ENCODE measurements at places on chromosomes 3 and 15. TPM values are rescaled to one million over a fixed set of nuclear protein-coding genes. Genes with fewer than 3 reads are reported as not detected.
A peak's percentile ranks its signal among the peaks of the same experiment; 100 is the strongest.

Gene RCCD1
- 8.8 TPM for total RNA-seq

Gene RLBP1
- 1.3 TPM for total RNA-seq

Gene MASP1
- not detected for total RNA-seq

Gene GOLGA8H
- not detected for total RNA-seq

Gene CCDC191
- total RNA-seq = 21.0 TPM

Gene POC1A
- total RNA-seq = 1.8 TPM

Gene LRTM1
- total RNA-seq = not detected

Gene GUCA1C
- total RNA-seq = not detected

Gene KIF15
- 9.3 TPM for total RNA-seq

Gene RPSA
- total RNA-seq = 626 TPM

Gene TCTA
- total RNA-seq = 39.8 TPM

DNA sequence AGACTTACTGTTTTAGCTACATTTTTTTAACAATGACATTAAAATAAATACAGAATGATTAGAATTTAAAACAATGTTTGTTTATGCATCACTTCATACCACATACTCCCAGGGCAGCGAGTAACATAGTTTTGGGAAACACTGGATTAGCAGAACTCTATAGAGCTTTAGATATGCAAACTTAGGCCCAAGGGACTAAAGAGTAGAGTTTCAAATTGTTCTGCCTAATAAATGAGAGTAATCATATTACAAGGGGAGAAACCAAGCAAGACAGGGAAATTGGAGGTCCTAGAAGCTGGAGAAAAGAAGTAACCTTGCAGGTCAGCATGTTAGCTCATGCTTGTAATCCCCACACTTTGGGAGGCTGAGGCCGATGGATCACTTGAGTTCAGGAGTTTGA, 3.6 kb upstream of the DAZL start:
- no peak for DNase-seq

GRCh38 chr3:33401781-33402180, 38.4 kb downstream of the UBP1 start:
- no peak for DNase-seq

GRCh38 chr3:172596394-172596706, 73.1 kb upstream of the TNFSF10 start:
- DNase-seq = no peak

GRCh38 chr15:78392430-78392829, 45.6 kb upstream of the IREB2 start:
- DNase-seq = peak; percentile 58

- DNase-seq = no peak
These were observed 107.2 kb downstream of the ARPP21 start for GRCh38 chr3:35746492-35746891.

DNA sequence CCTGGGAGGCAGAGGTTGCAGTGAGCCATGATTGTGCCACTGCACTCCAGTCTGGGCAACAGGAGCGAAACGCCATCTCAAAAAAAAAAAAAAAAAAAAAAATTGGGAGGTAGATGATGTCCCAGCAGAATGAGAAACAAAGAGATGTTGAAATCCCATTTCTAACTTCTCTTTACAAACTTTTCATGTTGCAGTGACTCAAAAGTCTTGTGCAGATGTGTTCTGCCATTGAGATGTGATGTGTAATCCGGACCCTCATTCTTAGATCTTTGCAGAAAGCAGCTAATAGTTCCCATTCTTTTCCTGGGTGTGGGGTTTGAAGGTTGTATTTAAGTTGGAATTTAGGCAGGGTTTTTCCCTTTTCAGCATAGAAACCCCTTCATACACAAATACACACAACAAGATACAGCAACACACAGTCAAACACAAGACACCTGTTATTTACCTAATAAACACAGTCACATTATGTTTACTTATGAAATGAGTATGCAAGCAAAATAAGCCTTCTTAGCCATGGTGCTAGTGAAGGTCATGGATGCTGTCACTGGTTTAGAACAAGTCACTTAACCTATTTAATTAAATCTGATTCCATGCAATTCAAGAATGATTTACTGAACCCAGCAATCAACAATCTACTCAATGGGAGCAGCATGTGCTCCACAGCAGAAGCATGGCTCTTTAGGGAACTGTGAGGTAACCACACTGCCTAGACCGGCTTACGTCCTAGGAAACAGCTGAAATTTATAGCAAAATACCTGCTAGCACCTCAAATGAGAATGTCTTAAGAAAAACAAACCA, 14.9 kb downstream of the SIAH2 start:
- DNase-seq = no peak

- DNase-seq = no peak
These were observed 6.2 kb upstream of the ZNF148 start for GRCh38 chr3:125381314-125381713.

- no peak for DNase-seq
These were observed 95.3 kb downstream of the PDZRN3 start for GRCh38 chr3:73529308-73530021.

DNA sequence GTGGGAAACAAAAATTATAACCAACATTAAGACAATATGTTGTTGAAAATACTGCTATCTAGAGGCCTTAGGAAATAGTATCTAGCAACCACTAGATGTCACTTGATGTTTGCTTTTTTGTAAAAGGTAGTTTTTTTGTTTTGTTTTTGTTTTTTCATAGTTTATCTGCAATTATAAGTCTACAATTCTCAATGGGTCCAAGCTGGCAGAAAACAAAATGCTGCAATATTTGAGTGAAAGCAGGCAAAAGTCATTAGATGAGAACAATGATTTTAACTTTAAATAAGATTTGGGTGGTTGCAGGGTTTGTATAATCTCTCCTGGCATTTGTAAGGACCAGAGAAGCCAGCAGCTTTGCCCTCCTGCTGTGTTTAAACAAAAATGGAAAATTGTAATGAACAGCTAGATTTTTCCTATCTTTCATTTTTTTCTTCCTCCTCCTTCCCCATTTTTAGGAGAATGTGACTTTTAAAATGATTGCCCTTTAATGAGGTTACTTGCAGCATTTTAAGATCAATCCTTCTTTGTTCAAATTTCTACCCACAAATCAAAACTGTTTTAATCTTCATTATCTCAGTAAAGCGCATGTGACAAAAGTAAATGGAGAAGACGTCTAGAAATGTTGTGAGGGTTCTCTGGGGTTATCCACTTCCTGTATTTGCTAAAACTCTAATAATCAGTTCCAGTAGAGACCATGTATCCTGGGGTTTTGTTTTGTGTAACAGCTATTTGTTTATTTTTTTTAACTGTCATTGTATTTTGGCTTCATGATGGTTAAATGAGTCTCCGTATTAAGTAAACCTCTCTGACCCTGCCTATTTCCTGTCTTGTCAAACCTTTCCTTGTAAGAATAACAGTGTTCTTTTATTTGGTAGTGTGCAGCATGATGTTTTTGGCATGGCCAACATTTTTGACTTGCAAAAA, 27.3 kb downstream of the DUT start:
- DNase-seq = no peak

- peak; percentile 48 for DNase-seq
These were observed 47.3 kb downstream of the WWTR1 start for GRCh38 chr3:149610351-149611105.

DNA sequence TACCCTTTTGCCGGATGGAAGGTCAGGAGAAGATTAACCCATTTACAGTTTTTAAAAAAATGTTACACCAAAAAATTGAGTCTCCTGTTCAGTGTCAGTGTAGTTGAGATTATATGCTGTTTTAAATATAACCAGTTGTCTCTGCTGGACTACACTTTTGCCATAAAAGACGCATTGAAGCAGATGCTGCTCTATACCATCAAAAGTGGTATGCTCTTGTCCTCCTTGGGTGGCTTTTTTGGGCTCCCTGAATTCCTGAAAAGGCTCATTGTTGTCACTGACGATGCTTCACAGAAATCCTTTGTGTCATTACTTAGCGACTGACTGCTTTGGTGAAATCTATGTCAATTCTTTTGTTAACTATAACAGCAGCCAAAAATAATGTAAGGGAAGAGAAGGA, 133.9 kb upstream of the SKOR1 start:
- no peak for DNase-seq

DNA sequence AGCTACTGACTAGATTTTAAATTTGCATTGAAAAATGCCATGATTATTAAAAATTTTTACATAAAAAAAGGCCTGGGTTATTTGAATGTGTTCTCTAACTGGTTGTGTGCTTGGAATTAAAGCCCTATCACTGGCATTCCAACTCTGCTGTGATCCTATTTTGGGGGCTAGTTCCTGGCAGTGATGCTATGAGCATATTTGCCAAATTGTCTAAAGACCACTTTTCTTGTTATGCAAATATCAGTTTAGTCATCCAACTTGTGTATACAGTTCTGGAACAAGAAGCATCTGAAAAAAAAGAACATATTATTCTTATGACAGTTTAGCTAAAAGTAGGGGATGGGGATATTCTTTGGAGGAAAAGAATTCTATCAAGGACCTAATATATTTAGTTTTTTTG, 243.4 kb upstream of the ZNF717 start:
- no peak for DNase-seq

DNA sequence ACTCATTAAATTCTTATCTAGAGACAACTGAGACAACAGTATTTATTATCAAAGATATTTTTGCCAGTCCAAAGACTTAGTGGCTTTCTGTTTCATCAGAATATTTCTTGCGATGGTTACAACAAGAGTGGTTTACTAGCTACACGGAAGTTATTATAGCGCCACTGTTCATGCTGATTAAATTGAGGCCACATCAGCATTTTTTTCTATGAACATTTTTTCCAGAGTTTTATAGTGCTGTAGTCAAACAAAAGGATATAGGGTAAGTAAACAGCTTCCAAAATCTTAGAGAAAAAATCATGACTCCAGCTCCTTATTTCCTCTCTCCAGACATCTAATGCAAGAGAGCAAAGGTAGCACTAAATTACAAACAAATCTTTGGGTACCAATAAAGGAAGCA, 1264.4 kb downstream of the ZPLD1 start:
- no peak for DNase-seq

GRCh38 chr3:54087581-54088410, 34.6 kb upstream of the CACNA2D3 start:
- DNase-seq = no peak

- no peak for DNase-seq
These were observed 176.4 kb downstream of the NFKBIZ start for GRCh38 chr3:102025606-102026270.

- no peak for DNase-seq
These were observed 22.6 kb upstream of the EHD4 start for GRCh38 chr15:41994772-41995475.

- no peak for DNase-seq
These were observed 40.5 kb upstream of the XIRP1 start for GRCh38 chr3:39232859-39233258.

DNA sequence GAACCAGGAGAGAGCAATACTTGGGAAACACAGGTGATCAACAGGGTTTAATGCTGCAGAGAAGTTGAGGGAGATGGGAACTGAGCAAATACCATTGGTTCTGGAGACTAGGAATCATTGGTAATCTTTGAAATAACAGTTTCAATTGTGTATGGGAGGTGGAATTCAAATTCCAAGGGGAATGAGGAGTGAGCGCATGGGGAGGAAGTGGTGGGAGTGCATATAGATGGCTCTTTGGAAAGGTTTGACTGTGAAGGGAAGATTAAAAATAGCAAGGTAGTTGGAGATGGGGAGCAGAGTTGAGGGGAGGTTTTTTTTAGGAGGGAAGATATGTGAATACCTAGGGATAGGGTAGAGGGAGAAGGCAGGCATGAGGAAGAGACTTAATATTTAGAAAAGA, 51.1 kb upstream of the ROPN1 start:
- DNase-seq = no peak

- DNase-seq = no peak
These were observed 88.5 kb downstream of the B3GALNT1 start for GRCh38 chr3:161016417-161017313.

- DNase-seq = no peak
These were observed 328.9 kb upstream of the RBMS3 start for GRCh38 chr3:28951772-28952556.

GRCh38 chr3:126964950-126965349, 18.0 kb upstream of the PLXNA1 start:
- DNase-seq = no peak

- DNase-seq = peak; percentile 34
These were observed 32.9 kb downstream of the AP3S2 start for GRCh38 chr15:89860891-89861290.

- peak; percentile 66 for DNase-seq
These were observed 26.9 kb upstream of the MFSD1 start for GRCh38 chr3:158774965-158775364.
